Right ventricle myocardium inferior (tissue), 1 donor: ENCODE measurements at places on chromosomes 4 and X. TPM values are rescaled to one million over a fixed set of nuclear protein-coding genes. Genes with fewer than 3 reads are reported as not detected.

Gene CFAP47
- not detected for total RNA-seq

Gene RNF175
- 0.30 TPM for total RNA-seq

Gene DNAAF6
- not detected for total RNA-seq

DNA sequence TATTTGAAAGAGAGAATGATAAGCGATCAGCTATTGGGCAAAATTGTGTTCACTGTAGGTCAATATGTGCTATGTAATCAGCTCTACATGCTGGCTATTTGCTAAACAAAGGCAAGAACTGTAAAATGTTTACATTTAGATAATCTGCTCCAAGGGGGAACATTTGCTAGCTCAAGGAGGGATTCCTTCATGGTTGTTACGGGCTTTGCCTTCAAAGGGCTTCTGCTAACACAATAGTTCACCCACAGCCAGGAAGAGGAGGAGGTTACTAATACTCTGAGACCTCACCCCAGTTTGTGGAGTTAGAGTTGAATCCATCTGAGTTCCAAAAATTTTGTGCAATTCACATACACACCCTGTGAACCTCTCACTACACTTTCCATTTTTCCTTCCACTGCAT lies 107.6 kb upstream of the BMP3 start:
- no peak for DNase-seq

DNA sequence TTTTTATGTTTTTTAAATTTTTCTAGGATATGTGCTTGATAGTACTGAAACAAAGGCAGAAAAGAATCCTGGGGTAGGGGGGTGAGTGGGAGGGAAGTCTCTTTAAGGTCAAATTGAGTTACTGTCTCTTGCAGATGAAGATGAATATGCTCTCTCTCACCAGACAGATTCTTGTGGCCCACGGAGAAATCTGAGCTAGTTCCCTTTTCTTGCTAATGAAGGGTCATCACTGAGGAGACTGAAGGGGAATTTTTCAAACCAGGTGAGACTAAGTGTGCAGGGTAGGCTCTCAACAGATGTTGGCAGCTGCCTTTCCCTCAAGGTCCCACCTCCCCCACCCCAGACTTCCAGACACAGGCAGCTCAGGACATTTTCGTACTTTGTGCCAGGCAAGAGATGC lies 21.5 kb downstream of the FAM9C start:
- DNase-seq: no peak

- peak; percentile 71 for DNase-seq
Observed at GRCh38 chr4:6278801-6279197, 9.1 kb downstream of the WFS1 start.

DNA sequence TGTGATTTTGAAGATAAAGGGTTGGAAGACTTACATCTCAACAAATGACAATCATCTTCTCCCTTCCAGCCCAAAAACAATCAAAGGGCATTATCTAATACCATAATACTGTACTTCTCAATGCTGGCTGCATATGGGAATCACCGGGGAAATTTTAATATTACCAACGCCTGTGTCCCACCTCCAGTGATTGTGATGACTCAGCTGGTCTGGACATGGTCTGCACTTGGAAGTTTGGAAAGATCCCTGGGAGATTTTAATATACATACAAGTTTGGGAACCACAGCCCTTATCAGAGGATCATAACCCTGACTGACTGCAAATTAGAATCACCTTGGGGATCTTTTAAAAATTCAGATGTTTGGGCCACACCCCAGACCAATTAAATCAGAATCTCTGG lies 29.9 kb downstream of the ARL13A start:
- no peak for DNase-seq

- no peak for DNase-seq
Observed at GRCh38 chr4:81714291-81714690, 242.6 kb upstream of the RASGEF1B start.

GRCh38 chrX:41655631-41656030 lies 33.1 kb upstream of the GPR34 start:
- DNase-seq: no peak

DNA sequence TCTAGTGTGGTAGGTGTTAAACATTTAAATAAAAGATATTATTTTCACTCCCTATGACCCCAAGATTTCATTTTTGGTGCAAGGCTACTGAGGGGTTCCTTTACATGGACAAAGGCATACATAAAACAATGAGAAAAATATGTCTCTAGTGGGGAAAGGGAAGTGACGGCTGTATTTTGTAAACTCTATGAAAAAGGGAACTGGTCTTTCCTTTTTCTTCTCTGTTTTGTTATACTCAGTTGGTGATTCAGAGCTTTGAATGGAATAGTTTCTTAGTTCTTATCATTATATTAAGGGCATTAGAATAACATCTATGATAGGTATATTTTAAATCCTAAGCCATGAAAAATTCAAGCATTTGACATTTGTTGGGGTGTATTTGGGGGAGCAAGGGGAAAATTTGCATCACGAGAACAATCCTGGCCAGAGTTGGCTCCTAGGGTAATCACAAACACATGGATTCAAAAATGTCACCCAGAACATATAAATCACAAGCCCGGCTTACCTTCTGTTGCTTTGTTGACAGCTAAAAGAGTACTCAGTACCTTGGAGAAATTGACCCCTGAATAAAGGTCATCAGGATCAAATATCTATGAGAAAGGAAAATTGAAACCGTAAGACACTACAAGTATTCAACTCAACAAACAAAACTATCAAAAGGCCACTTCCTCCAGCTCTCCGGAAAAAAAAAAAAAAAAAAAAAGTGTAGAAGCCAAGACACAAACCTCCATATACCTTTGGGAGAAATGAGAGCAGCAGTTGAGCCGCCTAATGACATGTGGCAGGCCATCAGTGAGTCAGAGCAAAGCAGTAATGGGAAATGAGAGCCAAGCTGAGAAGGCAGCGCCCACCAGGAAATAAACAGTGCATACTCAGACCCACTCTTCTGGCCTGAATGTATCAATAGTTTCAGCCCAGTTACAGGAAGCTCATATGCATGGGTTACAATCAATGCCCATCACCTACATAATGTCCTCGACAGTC lies 33.4 kb downstream of the ARHGEF6 start:
- no peak for DNase-seq

GRCh38 chr4:77443941-77444340 lies 161.7 kb upstream of the CXCL13 start:
- DNase-seq: no peak

DNA sequence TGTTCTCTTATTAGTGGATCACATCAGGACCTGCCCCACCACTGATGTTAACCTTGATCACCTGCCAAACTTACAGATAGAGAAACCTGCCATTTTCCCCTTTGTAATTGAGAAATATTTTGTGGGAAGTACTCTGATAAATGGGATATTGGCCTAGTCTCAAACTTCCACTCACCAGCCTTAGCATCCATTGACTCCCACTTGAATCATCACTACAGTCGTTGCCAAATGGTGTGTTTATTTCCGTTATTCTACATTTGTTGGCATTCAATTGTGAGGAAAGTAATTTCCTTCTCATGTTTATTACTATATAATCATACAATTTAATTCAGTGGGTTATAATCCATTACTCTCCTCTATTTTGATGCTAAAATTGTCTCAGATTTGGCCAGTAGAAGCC lies 156.4 kb upstream of the CXCL13 start:
- no peak for DNase-seq

GRCh38 chr4:2712261-2712842 lies 43.8 kb downstream of the TNIP2 start:
- no peak for DNase-seq

DNA sequence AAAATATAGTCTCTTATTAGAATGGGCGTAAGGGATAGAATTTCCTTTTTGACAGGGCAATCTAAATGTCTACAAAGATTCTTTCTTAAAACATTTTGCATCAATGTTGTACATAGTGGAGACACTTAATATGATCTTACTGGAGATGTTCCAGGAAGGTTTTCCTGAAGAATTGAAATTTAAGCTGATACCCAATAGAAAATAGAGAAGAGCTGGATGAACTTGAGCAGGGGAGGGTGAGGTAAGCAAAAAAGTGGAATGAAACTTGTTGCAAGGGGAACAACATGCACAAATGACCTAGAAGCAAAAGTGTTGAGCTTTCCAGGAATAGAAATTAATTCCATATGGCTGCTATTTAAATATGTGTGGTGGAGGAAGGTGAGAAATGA lies 19.7 kb downstream of the SLAIN2 start:
- DNase-seq: no peak

GRCh38 chr4:168618577-168619265 lies 121.9 kb downstream of the PALLD start:
- no peak for DNase-seq

GRCh38 chr4:55673424-55673823 lies 37.3 kb upstream of the NMU start:
- no peak for DNase-seq

- no peak for DNase-seq
Observed at GRCh38 chr4:173272996-173273395, 61.2 kb downstream of the HMGB2 start.

GRCh38 chr4:48429709-48430474 lies 53.3 kb upstream of the SLC10A4 start:
- DNase-seq: no peak

DNA sequence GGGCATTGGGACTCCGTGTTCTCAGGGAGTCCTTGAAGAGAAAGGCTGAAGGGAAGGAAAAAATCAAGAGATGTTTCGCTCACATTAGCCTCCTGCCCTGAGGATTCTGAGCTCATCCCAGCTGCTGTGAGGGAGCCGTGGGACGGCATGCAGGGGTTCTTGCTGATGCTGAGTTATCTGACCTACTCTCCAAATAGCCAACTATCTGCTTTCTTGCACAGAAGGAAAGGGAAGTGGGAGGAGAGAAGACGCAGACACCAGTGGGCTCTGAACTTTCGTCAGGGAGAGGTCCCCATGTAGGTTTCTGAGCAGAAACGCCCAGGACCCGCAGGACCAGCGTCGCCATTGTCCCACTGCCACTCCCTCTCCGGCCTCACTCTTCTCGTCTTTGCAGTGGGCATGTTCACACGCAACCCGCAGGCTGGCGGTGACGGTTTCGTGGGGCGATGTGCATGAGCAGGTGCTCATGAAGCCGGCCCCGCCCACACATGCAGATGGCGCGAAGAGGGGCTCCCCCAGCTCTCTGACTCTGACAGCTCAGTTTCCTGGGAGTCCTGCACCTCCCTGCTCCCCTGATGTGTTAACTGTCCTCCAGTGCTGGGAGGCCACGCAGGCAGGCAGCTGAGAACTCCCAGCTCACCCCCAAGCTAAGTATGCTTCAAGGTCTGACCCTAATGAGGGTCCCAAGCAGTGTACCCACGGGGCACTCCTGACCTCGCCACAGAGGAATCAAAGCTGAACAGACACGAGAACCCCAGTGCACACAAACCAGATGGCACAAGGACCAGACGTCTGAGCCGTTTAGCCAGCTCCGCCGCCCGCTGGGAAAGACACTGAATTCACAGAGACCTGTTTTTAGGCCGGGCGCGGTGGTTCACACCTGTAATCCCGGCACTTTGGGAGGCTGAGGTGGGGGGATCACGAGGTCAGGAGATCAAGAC lies 13.6 kb upstream of the ABLIM2 start:
- peak; percentile 55 for DNase-seq

- no peak for DNase-seq
Observed at GRCh38 chr4:6898763-6899162, 10.9 kb upstream of the TBC1D14 start.

- DNase-seq: no peak
Observed at GRCh38 chr4:183588169-183588675, 70.8 kb downstream of the RWDD4 start.

- no peak for DNase-seq
Observed at GRCh38 chrX:153869473-153870287, 16.3 kb downstream of the L1CAM start.

DNA sequence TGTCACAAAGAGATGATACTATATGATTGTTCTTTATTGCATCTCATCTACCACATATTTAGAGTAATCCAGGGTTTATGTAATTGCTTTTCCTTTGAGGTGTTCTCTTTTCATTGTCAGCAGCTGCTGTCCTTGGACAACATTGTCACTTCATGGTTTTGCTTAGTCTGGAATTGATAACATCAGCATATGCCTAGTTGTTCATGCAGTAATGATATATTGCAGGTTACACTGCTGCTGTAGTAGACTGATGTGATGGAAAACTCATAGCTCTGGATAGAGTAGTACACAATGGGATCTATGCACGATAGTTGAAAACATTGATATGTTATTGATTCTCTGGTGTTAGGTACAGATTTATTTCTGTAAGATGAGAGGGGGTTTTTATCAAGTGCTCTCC lies 13.7 kb downstream of the NEIL3 start:
- no peak for DNase-seq

DNA sequence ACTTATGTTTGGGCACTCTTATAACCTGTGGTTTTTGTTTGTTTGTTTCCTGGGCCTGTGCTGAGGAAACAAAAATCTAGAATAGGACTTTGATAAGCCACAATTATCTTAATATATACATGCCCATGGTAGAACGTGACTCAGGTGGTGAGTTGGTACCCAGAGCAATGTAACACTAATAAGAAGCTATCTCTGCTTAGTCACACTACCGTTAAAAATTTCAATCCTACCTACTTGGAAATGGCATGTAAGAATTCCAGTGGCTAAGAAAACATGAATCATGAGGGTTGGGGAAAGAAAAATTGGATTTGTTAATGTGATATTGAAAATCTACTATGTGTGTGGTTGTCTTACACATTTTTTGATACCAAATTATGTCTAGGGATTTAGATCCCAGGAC lies 30.5 kb upstream of the ADGRG2 start:
- no peak for DNase-seq
